ENCODE measurements at places on chromosomes 6 and 20. TPM values are rescaled to one million over a fixed set of nuclear protein-coding genes. Genes with fewer than 3 reads are reported as not detected.

GRCh38 chr6:117344444-117345291 is 79.3 kb downstream of the VGLL2 start:
- no peak for DNase-seq

GRCh38 chr6:156423075-156423474 is 354.1 kb upstream of the ARID1B start:
- no peak for DNase-seq

DNA sequence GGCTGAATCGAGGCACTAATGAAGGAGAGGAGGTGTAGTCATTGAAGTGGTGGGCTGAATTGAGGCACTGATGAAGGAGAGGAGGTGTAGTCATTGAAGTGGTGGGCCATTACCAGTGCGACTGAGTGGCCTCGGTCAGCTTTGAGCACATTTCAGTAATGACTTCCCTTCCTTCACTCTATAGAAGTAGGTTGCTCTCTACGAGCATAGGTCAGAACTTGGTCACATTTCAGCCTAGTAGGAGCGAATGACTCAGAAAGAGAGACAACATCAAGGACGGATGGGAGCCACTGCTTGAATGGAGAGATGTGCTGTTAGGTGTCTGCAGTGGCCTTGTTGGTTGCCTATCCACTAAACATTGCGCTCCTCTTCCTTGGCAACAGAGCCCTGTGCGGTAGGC is 39.5 kb downstream of the ZDHHC14 start:
- DNase-seq: no peak

- DNase-seq: no peak
Measured at GRCh38 chr6:44310241-44310640, 2.9 kb downstream of the AARS2 start.

- no peak for DNase-seq
Measured at GRCh38 chr6:5248302-5249098, 12.2 kb downstream of the LYRM4 start.

- no peak for DNase-seq
Measured at GRCh38 chr20:63741676-63742380, 2.3 kb downstream of the SLC2A4RG start.

DNA sequence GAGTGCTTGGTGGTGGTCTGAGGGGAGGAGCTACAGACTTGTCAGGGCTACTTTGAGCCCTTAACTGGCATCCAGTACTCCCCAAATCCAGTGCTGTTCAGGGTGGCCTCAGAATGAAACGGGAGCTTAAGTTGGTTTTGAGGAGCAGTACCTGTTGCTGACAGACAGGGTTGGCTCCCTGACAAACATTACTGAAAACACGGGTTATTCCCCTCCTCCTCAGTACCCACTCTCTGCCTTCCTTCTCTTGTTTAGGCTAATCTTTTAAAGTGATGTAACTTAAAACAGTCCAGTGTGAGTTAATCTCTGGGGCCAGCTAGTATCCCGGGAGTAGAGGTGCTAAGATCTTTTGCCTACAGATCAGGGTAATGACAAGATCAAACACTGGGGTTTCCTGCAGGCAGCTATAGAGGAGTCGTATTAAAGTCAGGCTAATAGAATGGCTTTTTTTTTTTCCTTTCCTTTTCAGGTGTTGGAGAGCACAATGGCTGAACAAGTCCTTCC is 3.7 kb downstream of the TNFAIP3 start:
- no peak for DNase-seq

DNA sequence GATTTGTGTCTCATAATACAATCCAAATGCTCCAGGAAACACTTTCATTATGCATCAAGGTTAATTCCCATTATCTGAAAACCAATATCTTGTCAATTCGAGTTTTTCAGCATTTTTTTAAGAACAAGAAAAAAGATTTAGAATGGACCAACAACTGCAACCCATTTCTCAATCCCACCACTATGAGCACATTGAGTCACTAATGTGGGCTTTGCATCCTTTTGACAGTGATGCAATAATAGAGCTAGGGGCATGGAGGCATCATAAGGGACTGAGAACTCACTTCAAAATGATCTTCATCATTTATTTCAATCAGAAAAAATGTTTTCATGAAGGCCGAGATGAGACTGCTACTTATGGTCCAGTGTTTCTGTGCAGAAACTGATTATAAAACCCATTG is 74.8 kb upstream of the DEFB112 start:
- no peak for DNase-seq

- no peak for DNase-seq
Measured at GRCh38 chr20:18738055-18738454, 75.5 kb upstream of the SCP2D1 start.

- DNase-seq: no peak
Measured at GRCh38 chr6:10341605-10342004, 73.3 kb downstream of the TFAP2A start.

DNA sequence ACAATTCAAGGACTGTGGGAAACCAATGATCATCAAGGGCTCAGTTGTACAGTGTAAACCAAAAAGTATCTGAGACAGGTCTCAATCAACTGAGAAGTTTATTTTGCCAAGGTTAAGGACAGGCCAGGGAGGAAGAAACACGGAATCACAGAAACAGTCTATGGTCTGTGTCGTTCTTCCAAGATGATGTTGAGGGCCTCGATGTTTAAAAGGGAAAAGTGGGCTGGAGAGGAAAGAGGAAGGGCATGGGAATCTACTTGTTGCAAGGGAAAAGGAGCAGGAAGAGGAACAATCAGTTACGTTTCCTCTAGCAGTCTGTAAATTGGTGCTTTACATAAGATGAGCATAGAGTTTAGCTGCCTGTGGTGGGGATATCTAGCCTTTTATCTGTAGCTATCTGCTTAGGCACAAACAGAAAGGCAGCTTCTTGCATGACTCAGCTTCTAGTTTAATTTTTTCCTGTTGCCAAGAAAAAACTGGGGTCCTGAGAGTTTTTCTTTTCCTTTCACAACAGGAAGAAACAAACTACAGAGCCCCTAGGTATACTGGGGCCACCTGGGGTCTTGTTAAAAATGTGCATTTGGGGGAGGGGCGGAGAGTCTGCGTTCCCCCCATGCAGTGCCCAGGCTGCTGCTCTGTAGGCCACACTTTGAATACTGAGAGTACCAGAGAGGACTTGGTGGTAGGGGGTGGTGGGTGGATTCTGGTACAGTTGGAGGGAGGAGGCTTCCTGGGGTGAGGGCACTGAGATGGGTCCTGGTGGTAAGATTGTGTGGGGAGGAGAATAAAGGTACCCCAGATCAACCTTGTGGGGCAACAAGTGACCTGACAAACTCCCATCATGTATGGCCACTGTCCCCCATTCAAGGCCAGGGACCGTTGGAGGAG is 35.3 kb upstream of the EZR start:
- DNase-seq: peak; percentile 22

DNA sequence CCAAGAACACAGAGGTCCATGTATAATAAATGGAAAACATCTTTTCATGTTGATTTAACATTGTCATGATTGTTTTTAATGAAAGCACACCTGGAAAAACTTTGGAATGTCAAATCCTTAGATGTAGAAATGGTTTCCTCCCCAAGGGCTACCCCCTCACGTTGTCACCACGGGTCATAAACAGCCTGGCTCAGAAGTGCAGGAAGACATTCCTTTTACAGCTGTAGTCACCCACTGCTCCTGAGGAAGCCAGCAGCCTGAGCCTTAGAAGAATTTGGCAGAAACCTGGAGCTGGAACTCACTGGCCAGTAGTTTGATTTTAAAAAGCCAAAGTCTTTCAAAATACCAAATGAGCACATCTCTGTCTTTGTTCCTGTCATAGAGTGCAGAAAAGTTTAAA is 23.7 kb downstream of the ADGRF5 start:
- no peak for DNase-seq

- DNase-seq: no peak
Measured at GRCh38 chr6:91097364-91097763, 510.5 kb upstream of the MAP3K7 start.

- DNase-seq: no peak
Measured at GRCh38 chr20:1555952-1556351, 1.6 kb downstream of the SIRPD start.

- DNase-seq: peak; percentile 48
Measured at GRCh38 chr20:51022803-51023616, at the start of gene KCNG1. KCNG1 (minus strand) TSS chr20:51023107; CDS start chr20:51010338, 12,769 bp downstream.

GRCh38 chr6:45990162-45990561 is 25.5 kb downstream of the CLIC5 start:
- no peak for DNase-seq

DNA sequence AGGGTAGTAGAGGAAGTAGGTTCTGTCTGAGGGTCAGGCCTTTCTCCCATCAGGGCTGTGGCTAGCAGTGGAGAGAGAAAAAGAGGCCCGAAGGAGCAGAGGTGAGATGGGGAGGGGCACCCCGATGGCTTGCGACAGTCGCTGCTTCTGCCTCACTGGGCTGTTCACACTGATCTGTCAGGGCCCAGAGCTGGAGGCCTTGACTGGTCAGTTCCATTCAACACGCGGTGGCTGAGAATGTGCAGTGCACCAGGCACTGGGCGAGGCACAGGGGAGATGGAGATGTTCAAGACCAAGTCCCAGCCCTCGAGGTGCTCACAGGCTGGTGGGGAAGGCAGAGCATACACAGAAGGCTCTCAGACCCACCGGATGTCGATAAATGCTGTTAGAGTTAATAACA is 21.4 kb downstream of the SLC12A5 start:
- no peak for DNase-seq

- no peak for DNase-seq
Measured at GRCh38 chr6:111718326-111718725, 112.6 kb upstream of the TRAF3IP2 start.

DNA sequence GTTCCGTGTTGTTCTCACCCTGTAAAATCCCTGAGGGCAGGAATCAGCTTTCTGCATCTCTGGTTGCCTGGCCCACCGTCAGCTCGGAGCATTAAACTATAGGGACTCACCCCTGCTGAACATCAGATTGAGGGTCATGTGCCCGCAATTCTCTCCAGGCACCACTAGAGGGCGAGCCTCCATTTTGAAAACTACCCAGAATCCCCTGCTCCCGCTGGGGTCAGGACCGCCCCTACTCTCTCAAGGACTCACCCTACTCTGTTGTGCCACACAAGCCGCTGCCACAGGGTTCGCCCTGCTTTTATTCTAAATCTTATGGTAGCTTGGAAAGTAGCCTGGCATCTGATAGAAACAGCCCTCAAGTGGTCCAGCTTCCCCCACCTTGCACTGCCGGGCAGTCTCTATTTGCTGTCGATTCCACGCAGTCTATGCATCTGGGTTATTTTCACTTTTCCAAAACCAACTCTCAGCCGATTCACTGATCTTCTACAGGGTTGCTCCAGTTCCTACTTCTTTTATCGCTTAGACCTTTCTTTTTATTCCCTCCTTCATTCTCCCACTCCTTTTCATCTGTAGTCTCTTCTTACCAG is 244.1 kb upstream of the QKI start:
- DNase-seq: no peak

DNA sequence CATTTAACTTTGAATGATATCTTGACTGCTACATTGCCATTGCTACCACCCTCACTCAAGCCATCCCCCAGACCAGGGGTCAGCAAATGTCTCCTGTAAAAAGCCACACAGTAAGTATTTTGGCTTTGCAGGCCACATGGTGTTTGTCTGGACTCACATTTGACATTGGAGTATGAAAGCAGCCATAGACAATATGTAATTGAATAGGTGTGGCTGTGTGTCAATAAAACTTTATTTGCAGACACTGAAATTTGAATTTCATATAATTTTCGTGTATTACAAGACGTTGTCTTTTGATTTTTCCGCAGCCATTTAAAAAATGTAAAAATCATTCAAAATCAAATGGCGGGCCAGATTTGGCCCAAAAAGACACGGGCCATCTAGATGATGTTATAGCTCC is 36.3 kb upstream of the OCSTAMP start:
- DNase-seq: no peak

NOX3 gene
- not detected for total RNA-seq

TRIM10 gene
- total RNA-seq: 0.09 TPM

GSTA2 gene
- total RNA-seq: not detected

C20orf96 gene
- total RNA-seq: 9.5 TPM

ATP6V1G2 gene
- total RNA-seq: 0.82 TPM

ELOVL2 gene
- not detected for total RNA-seq

USP49 gene
- 6.1 TPM for total RNA-seq

CDH22 gene
- total RNA-seq: not detected

ANKRD66 gene
- total RNA-seq: not detected

HFE gene
- 0.32 TPM for total RNA-seq

HLA-G gene
- 1.1 TPM for total RNA-seq

TRIM40 gene
- total RNA-seq: not detected

MRS2 gene
- 30.5 TPM for total RNA-seq

PRRT1 gene
- not detected for total RNA-seq
